ENCODE measurements at places on chromosomes 5 and 9.

- no peak for DNase-seq
These were observed 152.8 kb downstream of the ADAMTS12 start for GRCh38 chr5:33738967-33739366.

- no peak for DNase-seq
These were observed 266.1 kb downstream of the NDUFS4 start for GRCh38 chr5:53826504-53826903.

GRCh38 chr5:171577042-171577758 lies 157.8 kb downstream of the FGF18 start:
- DNase-seq = no peak

DNA sequence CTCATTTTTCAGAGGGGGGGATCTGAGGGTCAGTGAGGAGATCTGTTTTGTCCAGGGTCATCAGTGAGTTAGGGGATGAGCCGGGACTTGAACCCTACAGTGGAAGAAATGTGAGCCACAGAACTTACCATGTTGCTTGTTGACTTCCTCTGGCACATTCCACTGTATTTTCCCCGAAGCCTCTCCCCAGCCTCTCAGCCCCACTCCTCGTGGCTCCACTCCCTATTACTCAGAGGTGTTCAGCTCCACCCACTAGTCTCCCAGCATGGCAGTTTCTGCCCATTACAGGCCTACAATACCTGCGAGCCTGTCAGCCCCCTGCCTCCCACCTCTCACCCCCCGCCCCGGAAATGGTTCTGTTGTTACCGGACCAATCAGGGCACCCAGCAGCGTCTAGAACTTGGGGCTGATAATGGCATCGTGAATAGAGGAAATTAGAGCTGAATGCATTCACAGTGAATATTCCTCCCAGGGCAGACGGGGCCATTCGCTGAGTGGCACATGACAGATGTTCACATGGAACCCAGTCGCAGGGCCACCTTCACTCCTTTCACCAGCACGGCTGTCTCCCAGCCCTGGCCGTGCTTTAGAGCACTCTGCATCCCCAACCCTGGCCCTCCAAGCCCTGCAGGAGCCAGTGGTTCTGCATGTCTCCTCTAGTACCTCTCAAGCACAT lies 81.6 kb downstream of the KCNIP1 start:
- no peak for DNase-seq

- no peak for DNase-seq
These were observed 993.9 kb upstream of the ACO1 start for GRCh38 chr9:31390403-31391025.

GRCh38 chr9:33225319-33226147 lies 14.4 kb upstream of the SPINK4 start:
- DNase-seq = peak; percentile 15

- no peak for DNase-seq
These were observed 18.3 kb upstream of the MSANTD3 start for GRCh38 chr9:100408546-100409175.

DNA sequence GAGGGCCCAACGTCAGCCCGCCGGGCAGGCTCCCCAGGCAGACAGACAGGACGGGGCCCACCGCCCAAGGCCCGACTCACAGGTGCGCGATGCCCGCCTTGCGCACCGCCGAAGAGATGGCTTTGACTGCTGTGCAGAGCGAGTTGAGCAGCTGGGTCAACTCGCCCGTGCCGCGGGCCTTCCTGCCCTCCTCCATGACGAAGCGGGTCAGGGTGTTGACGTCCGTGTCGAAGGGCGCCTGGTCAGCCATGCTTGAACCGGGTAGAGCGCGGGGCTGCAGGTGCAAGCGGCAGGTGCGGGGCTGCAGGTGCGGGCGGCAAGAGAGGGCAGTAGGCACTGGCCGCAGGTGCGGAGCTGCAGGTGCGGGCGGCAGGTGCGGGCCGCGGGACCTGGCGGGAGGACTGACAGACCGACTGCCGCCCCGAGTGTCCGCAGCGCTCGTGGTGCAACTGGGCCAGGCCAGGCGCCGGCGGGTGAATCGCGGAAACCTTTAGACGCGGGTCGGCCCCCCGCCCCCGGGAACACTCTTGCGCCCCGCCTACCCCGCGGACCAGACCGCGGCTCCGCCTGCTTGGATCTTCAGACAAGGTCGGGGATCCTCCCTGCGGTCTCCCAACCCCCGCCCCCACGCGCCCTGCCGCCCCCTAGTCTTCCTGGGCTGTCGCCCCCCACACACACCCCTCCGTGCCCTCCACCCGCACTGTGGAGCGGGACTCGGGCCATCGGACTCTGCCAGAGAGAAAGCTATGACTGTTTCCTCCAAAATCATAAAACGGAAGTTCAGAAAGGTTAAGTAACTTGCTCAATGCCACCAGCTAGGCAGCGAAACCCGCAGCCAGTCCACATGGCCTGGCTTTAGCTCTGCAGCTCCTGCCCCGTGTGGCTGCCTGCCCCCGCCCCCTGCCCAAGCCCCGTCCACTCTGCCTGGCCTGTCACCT lies at the start of gene FBP1:
Gene FBP1 (minus strand): TSS at position 458 of the 938 bp plus-strand sequence. CDS start 208 bp downstream, at position 250.
- DNase-seq = no peak

- DNase-seq = no peak
These were observed 157.8 kb downstream of the NXNL2 start for GRCh38 chr9:88692827-88693226.

DNA sequence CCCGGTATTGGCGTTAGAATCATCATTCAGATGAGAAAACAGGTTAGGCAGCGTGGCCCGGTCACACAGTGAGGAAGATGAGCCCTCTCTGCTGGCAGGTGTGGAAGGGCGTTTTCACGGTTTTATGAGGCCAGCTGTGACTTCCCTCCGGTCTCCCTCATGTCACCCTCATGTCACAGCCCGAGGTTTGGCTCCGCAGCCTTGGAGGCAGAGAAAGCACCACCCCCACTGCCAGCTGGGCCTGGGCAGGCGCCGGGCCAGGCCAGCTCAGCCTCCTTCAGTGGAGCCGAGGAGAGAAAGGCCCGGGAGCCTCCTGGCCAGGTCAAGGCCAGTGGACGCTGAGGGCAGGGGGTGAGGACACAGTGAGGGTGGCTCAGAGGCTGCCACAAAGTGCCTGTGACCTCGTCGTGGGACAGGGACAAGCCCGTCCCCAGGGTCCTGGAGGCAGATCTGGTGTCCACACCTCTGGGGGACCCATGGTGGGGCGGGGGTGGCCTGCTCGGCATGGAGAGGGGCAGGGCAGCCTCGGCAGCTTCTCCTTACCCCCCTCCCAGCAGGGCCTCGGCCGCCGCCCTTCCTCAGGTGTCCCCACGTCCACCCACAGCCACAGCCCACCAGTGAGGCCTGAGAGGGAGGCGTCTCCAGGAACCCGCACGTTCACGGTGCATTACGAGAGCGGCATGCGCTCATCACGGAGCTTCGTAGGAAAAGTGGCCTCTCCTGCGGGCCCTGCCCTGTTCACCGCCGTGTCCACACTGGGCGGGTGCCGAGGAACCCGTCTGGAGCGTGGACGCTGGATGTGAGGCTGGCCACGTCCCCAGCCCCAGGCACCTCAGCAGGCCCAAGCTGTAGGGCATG lies 32.2 kb downstream of the EXD3 start:
- no peak for DNase-seq

DNA sequence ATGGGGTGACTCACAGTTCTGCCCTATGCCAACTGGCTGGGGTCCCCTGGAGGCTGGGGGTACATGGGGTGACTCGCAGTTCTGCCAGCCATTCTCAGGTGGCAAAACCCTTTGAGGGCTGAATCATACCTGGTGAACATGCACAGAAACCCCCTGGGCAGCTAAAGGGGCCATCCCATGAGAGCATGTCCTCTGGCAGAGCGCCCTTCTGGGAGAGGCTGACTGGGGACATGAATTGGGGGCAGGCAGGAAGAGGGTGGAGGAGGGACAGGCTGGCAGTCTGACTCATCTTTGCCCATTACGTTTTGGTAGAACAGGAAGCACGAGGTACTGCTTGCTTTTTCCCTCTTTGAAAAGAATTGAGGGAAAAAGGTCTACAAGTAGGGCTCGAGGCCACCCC lies 16.7 kb downstream of the TRAF1 start:
- no peak for DNase-seq

- DNase-seq = no peak
These were observed 76.2 kb downstream of the TSPAN17 start for GRCh38 chr5:176723440-176723839.

DNA sequence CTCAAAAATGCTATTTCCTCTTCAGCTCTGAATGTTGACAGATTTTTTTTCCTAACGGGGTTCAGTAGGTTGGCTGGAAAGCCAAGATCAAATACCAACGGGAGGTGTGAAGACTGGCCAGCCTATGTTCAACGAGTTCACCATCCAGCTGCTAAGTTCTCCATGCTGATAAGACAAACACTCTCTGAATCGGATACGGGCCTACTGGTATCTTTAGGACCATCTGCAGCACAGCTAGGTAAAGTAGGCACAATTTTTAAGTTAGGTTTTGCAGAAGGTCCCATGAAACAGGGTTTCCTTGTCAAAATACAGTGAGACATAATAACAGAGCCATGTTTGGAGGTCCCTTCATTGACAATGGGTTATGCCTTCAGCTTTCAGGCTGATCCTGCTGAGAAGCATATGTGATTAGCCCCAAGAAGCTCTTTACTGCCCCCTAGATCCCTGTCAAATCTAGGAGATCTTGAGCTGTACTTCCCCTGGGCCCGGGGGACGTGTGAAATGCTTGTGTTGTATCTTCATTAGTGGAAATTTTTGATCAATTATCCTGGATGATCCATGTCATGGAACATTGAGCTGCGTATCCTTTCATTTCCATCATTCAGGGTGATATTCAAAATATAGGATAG lies 60.6 kb downstream of the PGM5 start:
- no peak for DNase-seq

GRCh38 chr5:165673499-165673898 lies 2168.1 kb downstream of the MAT2B start:
- no peak for DNase-seq

DNA sequence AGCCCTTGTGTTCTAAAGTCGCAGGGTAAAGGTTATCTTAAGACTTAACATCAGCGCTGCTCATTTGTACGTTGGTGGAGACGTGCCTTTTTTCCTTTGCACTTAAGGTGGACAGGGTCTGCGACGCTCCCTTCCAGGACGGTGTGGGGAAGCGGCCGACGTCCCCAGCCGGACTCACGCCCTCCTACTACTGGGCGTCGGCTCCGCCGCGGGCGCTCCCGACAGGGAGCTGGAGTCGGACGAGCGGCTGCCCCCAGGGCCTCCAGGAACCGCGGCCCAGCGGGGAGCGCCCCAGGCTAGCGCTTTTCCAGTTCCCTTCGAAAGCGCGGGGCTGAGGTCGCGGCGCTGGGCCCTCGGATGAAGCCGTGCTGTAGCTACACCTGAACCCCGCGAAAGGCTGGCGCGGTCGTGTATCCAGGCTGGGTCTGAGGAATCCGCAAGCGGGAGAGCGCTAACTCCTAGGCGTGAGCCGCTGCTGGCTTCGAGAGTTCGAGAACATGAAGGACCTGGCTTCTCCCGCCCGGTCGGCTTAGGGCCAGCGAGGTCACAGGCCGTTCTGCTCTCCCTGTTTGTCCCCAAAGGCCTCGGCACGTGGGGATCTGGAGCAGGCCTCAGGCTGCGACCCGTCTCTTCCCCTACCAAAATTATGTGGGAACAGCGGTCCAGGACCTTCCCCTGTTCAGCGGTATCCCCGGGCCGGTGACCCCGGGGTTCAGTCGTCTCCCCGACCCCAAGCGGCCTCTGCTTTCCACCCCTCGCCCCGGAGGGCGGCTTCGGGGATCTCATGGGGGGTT lies 3.8 kb upstream of the DMRT3 start:
- no peak for DNase-seq

GRCh38 chr5:672329-673160 lies 20.6 kb downstream of the TPPP start:
- peak; percentile 29 for DNase-seq

DNA sequence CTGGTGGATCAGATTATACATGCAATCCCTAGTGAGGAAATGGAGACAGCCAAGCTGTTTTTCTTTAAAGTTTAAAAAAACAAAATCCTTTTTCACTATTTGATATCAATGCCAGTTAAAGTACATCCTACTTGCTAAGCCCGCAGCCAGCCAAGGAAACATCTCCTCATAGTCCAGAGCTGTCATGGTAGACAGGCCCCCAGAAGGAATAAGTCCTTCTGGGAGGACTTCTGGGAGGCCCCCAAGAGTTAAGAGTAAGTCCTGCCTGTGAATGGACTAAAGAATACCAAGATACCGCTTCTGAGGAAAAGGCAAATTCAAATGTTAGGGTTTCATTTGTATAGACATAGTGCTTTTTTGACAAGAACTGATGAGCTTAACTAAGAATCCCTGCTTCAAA lies 38.3 kb downstream of the MOCS2 start:
- no peak for DNase-seq

GRCh38 chr9:126587187-126588185 lies 26.2 kb upstream of the LMX1B start:
- DNase-seq = no peak

DNA sequence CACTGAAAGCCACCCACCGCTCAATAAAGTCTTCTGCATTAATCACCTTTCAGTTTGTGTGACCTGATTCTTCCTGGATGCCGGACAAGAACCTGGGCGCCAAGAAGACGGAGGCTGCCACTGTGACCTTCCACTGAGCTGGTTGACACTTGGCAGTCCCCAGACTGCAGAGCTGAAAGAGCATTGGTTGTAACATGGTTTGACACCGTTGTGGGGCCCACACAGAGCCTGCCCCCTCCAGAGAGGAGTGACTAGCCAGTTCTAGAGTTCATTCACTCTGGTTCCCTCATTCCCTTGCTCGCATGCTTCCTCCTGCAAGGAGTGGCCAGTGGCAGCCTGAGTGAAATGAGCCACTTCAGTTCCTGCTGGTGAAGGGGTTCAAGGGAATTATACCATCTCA lies 86.2 kb upstream of the ANXA1 start:
- no peak for DNase-seq

- DNase-seq = no peak
These were observed 1053.9 kb downstream of the PTPRD start for GRCh38 chr9:9558907-9559306.

DNA sequence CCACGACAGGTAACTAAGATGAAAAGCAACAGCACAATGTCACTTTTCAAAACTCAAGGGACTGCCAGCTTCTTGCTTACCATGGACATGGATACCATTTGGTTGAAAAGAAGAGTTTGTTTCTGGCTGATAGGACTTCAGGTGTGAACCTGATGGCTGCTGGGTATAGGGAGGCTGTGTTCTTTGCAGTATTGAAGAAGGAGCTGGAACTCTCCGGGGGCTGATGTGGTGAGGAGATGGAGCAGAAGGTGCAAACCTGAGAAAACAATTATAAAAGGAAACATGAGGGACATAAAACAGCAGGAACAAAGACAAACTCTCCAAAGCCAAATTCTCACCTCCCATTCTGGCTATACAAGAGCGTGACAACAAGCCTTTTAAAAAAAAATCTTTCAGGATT lies 330.1 kb upstream of the RFX3 start:
- no peak for DNase-seq

DNA sequence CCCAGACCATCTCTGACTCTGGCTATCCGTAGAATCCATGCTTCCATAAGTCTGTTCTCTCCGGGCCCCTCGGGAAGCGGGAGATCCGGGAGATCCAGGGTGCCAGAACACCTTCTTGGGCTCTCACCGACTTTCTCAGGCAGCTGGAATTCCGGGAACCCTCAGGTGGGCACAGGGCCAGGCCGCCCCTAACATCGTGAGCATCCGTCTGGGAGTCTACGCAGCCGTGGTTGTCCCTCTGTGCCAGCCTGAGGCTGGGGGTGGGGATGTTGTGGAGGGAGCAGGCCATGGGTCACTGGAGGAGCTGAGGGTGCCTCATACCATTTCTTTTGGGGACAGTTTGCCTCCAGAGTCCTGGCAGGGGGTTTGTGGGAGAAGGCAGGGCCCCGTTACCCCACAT lies 92.3 kb upstream of the COL5A1 start:
- no peak for DNase-seq

- no peak for DNase-seq
These were observed 6.5 kb downstream of the HK3 start for GRCh38 chr5:176892663-176893062.

Measured in activated CD8-positive, alpha-beta memory T cell treated with anti-CD3 and anti-CD28 coated beads for 48 hours (primary cell).